NCI-H748 treated with DMSO at 0.1 percent for 48 hours (cell line): ENCODE measurements at places on chromosomes 11 and 22.

- no peak for DNase-seq
These were observed 605.0 kb upstream of the RAG2 start for GRCh38 chr11:37203006-37203405.

DNA sequence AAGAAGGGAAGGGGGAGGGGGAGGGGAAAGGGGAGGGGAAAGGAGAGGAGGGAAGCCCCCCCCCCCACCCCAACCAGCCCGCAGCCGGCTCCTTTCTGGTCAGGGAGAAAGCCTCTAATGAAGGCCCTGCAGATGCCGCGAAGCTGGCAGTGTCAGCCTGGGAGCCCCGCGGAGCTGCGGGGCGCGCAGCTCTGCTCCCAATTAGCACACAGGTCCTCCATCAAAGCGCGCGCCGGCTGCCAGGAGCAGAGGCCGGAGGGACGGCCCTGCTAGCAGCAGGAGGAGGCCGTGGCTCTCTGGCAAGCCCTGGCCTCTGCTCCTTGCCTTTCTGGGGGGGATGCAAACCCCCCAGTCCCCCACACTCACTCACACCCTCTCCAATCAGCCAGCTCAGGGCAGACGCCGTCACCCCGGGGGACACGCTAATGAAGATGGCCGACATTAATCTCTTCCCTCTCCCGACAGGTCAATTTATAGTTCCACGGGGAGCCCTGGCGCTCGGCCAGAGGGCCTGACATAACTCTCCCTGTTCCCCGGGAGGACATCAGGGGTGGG, 70.5 kb upstream of the TCF20 start:
- peak; percentile 20 for DNase-seq

DNA sequence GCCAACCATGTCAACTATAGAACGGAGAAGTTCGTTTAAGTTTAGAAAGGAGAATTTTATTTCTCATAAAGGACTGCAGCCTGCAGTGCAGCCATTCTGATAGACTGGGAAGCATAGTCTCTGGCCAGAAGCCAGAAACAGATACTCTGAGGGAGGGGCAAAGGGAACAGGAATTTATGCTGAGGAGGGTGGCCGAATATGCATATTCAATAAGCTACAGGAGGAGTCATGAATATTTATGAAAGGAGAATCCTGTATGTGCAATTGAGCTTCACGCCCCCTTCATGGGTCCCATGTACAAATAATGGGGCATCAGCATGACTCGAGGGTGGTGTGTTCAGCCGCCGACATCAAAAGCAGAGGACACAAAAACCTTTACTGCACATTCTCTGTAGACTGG, 199.9 kb downstream of the CWF19L2 start:
- no peak for DNase-seq

GRCh38 chr22:46418827-46419226, 83.3 kb downstream of the TRMU start:
- DNase-seq: no peak

DNA sequence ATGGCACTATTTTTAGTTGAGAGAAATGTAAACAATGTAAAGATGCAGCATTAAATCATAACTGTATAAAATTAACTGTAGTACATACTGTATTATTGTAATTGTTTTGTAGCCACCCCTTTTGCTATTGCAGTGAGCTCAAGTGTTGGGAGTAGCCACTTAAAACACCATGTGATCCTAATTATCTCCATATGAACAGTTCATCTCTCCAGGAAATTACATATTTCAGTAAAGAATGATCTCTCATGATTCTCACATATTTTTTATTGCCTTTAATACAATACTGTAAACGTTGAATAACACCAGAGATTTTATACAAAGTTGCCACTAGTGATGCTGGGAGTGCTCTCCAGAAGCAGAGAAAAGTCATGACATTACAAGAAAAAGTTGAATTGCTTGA, 1768.6 kb downstream of the LRRC4C start:
- DNase-seq: no peak

GRCh38 chr11:62705880-62706849, 1.1 kb downstream of the BSCL2 start:
- peak; percentile 89 for DNase-seq
